LoVo (cell line): ENCODE measurements at places on chromosomes 11 and 22.
A peak's percentile ranks its signal among the peaks of the same experiment; 100 is the strongest.

- DNase-seq, result no peak
Measured at GRCh38 chr22:19522190-19522880, 1.9 kb downstream of the CLDN5 start.

GRCh38 chr22:42275970-42276369 lies 5.5 kb upstream of the TCF20 start:
- no peak for DNase-seq

GRCh38 chr11:120774591-120775386 lies 249.1 kb upstream of the TBCEL start:
- DNase-seq, result no peak

DNA sequence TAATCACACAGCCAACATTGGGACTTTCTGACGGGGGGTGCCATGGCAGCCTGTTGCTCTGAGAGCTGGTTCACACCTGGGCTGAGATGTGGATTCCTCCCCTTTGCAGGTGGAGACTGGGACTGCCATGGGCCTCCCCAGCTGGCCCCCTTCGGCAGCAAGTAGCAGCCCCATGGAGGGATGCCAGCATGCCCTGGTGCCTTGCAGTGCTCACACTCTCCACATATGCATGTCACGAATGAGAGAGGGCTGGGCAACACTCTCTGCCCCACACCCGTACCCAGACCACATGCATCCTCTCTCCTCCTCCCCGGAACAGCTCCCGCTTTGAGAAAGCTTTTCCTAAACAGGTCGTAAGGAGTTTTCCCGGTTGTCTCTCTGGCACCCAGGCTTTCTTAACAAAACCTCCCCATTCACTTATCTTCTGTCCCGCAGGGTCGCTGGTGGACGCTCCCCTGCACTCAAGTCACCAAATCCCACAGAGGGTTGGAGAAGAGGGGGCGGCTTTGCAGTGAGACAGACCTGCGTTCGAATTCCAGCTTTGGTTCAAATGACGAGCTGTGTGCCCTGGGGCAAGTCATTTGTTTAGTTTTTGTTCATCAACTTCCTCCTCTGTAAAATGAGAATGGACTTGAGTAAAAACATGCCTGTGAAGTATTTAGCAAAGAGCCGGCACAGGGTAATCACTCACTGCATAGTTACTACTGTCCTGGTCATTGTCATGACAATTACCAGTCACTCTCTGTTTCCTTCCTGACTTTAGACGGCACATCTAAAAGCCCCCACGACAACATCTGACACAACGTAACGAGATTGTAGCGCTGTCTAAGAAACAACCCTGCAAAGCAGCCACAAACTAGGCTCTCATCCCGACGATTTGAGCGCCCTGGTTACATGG lies 231.3 kb upstream of the B3GAT1 start:
- no peak for DNase-seq

- DNase-seq, result peak; percentile 79
Measured at GRCh38 chr22:38218661-38219622, 17.1 kb downstream of the MAFF start.

DNA sequence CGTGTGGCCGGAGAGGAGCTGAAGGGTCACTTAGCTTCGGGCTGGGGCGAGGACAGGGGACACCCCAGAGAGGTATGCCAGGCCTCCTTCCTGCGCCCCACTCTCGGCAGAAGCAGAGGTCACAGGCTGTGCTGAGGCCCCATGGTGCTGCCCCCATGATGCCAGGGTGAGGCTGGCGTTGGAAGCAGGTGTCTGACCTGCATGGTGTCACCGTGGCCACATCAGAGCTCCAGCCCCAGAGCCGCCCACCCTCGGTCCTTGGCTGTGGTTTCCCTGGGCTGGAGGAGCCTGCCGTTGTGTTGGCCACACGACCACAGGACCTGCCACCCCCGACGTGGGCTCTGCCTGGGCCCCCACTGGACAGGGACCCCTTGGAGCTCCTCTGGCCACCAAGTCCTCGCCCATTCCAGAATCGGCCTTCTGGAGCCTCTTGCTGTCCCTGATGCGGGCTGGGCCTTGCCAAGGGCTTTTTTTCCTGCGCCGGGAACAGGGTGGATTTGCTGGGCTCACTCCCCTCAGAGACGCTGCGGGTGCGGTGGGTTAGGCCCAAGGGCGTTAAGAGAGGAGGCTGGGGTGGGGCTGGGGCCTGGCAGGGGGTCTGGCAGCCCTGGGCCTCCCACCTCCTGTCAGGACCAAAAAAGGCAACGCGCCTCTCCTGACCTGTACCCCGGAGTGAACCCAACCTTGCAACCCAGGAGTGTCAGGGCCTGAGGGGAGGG lies 8.2 kb upstream of the TSSC4 start:
- no peak for DNase-seq

- DNase-seq, result no peak
Measured at GRCh38 chr11:125953401-125953935, 7.6 kb downstream of the VSIG10L2 start.

- no peak for DNase-seq
Measured at GRCh38 chr11:85939099-85940015, 84.2 kb downstream of the CCDC83 start.

DNA sequence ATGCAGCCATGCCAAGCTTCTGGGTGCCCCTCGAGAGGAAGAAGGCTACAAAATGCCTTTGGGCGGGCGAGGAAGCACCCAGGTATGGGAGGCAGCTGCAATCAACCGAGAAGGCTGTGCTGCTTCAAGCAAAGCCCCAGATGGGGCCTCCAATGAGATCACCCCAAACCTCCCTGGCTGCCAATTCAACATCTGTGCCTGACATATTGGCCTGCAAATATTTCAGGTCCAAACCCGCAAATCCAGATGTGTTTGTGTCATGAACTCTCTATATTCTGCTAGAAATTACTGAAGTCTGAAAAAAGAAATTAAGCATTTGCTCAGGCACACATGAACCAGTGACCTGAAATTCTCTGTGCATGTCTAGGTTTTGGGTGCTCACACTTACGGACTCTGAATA lies 78.8 kb upstream of the RCN1 start:
- no peak for DNase-seq

- no peak for DNase-seq
Measured at GRCh38 chr11:126512741-126513715, 157.5 kb downstream of the ST3GAL4 start.

- no peak for DNase-seq
Measured at GRCh38 chr11:36350137-36350513, 54.0 kb downstream of the PRR5L start.

GRCh38 chr11:35873721-35874120 lies 70.1 kb upstream of the LDLRAD3 start:
- peak; percentile 11 for DNase-seq

- DNase-seq, result no peak
Measured at GRCh38 chr11:47408598-47409439, 429 bp downstream of the SLC39A13 start.

- no peak for DNase-seq
Measured at GRCh38 chr11:113683481-113684046, 22.5 kb downstream of the TMPRSS5 start.

DNA sequence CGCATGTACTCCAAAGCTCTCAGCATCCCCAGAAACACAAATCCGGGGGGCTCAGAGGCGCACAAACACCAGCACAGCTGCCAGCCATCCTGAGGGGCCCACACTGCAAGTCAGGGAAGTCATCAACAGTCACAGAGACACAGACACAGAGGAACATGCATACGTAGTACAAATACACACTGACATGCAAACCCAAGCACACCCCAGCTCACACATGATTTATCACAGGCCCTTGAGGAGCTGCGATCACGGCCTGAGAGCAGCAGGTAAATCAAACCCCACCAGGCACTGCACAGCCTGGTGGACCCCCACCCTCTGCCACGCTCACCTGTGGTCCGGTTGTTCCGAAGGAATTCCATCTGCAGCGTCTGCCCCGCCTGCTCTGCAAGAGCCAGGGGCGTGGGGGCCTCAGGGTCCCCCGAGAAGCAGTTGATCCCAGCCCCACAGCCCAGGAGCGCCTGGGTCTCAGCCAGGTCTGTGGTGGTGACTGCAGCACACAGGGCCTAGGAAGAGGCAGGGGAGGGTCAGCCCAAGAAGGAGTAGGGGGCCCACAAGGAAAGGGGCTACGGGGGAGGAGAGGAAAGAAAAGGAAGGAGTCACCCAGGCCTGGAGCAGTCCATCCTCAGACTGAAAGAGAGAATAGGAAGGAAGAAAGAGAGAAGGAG lies 28.5 kb upstream of the PDE2A start:
- DNase-seq, result no peak

DNA sequence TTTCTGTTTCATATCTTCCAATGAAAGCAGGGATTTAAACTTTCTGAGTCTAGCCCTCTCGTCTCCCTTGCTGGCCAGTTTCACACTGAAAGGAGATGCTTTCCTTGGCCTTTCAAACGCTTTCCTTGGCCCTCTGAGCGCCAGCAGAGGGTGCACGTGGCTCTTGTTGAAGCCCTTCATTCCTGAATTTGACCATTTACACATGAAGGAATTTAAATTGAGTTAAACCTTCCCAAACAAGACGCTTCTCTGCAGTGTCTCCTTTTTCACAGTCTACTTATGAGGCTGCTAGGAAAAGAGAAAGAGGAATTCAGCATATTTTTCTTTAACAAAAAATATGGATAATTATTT lies 21.6 kb downstream of the NNMT start:
- no peak for DNase-seq

DNA sequence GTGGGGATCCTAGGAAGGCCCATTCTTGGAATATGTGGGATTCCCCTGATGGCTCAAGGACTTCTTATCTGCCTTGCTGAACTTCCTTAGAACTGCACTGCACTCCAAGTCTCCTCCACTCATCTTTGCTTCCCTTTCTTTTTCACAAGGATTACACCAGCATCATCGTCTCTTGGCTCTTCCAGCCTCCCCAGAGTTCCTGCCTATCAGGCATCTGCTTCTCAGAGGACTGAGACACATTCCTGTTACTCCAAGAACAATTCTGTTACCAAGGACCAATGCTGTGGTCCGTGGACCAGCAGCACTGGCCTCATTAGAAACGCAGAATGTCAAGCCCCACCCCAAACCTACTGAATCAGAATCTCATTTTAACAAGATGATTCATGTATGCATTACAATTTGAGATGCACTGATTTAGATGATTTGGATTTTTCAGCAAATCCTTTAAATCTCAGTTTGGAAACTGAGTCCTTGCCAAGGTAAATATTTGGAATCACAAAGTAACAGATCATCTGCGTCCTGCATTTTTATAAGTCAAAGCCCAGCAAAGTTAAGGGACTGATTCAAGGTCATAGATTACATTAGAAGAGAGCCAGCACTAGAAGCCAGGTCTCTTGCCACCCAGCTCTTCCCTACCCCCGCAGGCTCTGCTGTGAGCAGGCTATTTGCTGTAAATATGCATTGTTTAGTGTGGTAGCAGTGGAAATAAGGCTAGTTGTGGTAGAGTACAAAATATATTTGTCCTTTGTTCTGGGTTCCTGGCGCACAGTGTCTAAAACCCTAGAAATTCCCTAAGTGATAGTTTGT lies 110.9 kb downstream of the SWAP70 start:
- DNase-seq, result no peak

GRCh38 chr11:106957030-106957482 lies 61.2 kb downstream of the GUCY1A2 start:
- no peak for DNase-seq

DNA sequence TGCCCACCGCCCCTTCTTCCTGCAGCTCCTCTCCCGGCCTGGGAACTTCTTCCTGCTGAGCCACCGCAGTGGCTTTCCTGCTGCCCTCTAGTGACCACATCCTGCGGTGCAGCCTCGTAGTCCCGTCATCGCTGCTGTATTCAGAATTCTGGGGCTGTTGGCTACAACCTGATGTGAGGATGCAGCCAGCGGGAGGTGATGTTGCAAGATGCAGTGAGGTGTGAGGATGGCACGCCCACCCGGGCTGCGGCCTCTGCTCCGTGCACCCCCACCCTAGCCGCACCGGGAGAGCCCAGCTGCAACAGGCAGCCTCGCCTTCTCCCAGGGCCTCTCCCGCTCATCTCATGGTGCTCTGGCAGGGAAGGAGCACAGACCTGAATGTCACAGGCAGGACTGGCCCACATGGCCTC lies 10.1 kb downstream of the CHST1 start:
- peak; percentile 61 for DNase-seq

DNA sequence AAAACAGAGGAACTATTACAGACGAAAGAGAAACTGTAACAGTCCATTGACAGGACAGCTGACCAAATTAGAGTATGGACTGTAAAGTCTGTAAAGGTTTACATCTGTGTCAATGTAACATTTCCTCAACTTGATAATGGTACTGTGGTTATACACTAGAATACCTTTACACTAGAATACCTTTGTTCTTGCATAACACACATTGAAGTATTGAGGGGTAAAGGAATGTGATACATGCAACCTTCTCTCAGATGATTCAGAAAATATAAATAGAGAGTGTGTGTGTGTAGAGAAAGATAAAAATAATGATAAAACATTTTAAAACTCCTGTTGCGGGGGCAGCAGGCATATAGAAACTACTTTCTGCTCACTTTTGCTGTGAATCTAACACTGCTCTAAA lies 5.6 kb upstream of the EEF1G start:
- DNase-seq, result no peak

DNA sequence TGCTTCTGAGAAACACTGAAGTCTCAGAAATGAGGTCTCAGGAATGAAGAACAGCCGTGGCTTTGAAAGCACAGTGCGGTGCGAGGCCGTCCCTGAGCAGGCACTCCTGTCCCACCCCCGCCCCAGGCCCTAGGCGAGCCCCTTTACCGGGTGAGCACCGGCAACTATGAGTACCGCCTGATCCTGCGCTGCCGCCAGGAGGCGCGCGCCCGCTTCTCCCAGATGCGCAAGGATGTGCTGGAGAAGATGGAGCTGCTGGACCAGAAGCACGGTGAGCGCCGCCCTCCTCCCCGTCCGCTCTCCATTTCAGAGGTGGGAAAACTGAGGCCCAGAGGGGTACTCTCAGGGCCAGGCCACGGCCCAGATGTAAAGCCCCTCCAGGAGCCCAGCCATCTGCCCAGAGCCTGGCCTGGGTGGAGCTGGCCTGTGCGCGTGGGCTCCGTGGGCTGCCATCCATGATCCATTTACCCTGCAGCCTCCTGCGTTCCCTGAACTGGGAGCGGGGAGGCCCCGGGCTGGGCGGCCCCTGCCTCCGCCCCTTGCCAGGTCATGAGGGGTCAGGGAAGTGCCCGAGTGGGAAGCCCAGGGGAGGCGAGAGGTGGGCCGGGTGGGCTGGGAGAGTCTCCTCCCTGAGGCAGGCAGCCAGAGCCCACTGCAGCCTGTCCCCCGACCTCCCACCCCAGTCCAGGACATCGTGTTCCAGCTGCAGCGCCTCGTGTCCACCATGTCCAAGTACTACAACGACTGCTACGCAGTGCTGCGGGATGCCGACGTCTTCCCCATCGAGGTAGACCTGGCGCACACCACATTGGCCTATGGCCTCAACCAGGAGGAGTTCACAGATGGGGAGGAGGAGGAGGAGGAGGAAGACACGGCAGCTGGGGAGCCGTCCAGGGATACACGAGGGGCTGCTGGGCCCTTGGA lies 9.5 kb downstream of the SLC16A8 start:
- no peak for DNase-seq

DNA sequence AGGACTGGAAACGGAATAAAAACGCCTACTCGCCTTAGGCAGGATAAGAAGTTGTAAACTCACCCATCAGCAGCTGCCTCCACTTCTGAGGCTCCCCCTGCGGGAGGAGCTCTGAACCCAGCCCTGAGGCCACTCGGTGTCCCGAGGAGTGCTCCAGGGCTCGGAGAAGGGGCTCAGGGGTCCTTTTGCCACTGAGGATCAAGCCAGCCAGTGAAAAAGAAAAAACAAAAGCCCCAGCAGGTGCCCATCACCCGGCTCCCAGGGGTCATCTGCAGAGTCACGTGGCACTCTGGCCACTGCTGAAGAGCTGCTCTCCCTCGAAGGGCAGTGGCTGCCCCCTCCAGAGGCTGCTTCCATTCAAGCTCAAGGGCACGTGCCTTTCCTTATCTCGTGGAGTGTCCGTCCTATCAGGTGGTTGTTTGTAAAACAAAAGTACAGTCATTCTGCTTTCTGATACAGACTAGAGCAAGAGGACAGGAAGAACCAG lies 29.0 kb downstream of the NUP50 start:
- no peak for DNase-seq
